Activated CD8-positive, alpha-beta memory T cell treated with anti-CD3 and anti-CD28 coated beads for 1 hour (primary cell): ENCODE measurements at places on chromosomes 12 and 14.

DNA sequence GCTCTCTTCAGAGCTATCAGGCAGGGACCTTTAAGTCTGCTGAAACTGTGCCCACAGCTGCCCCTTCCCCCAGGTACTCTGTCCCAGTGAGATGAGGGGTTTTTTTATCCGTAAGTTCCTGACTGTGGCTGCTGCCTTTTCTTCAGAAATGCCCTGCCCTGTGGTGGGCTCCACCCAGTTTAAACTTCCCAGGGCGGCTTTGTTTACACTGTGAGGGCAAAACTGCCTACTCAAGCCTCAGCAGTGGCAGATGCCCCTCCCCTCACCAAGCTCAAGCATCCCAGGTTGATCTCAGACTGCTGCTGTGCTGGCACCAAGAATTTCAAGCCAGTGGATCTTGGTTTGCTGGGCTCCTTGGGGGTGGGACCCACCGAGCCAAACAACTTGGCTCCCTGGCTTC, 46.9 kb upstream of the SLC16A7 start:
- DNase-seq, result no peak

DNA sequence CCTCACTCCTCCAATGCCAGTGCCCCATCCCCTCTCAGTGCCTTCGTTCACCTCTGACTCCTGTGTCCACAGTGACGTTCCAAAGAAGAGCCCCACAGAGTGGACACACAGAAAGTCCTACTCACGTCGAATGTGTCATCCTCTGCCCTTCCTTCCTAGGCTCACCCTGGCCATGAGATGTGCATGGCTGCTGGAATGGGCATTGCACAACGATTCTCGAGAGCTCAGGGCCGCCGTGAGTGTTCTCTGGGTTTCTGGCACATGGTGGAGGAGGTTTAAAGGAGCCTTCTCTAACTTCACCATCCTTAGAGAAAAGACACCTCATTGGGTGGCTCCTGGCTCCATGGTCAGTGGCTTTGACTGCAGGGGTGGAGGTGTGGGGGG, 12.8 kb upstream of the CEP170B start:
- no peak for DNase-seq

GRCh38 chr14:78245238-78245637, 75.1 kb downstream of the NRXN3 start:
- no peak for DNase-seq

- DNase-seq, result no peak
Measured at GRCh38 chr12:132601171-132601883, 9.1 kb downstream of the LRCOL1 start.

- no peak for DNase-seq
Measured at GRCh38 chr14:100374270-100374669, 51.1 kb downstream of the SLC25A47 start.

DNA sequence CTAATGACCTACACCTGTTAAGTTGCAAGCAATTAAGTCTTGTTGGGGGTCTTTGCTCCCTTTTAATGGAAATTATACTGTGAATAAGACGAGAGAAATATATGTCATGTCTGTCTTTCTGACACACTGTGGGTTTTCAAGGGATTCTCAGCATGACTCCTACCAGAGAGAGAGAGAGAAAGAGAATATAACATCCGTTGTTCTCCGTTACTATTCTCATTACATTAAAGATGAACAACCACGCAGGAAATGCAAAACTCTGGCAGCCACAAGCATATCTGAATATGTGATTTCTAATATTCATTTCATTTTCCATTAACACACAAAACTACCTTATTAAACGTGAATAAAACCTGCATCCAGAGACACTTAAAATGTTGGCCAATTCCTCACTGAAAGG, 67.3 kb upstream of the EGLN3 start:
- DNase-seq, result no peak
